ENCODE measurements at places on chromosomes 2 and 18.

DNA sequence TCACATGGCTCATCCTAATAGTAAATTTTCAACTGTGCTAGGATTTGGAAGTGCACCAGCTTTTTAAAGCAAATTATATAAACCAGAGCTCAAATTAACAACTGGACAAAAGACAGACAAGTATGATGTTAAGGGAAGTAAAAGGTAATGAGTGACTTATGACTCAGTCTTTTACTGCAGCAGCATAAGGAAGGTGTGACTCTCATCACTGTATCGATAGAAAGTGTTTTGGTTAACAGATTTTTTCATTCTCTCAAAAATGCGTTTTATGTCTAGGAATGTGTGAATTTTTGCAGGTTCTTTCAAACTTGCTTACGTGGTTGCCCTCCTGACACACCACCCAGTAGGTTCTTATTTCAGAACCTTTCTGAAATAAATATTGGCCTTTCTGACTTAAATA is 244.2 kb upstream of the BOD1L2 start:
- no peak for DNase-seq

GRCh38 chr2:219681694-219682300 is 54.4 kb downstream of the SLC4A3 start:
- DNase-seq: no peak

- DNase-seq: no peak
Measured at GRCh38 chr18:55541571-55541970, 46.4 kb downstream of the TCF4 start.

DNA sequence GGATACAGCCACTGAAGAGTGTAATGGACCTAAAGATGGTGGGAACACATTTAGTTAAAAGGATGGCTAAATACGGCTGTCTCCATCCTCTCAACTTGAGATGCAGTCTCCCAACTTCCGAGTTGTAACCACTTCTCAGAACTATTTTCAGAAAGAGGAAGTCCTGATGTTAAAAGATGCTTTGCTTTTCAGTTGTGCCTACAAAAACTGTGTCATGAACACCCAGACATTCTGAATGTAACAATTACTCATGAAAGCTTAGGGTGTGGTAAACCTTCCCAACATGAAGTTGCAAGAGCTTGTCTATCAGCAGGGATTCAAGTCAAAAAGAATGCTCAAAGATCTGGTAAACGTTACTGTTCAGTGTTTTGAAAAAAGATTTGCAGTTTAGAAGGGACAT is 147.9 kb downstream of the DOCK10 start:
- no peak for DNase-seq

DNA sequence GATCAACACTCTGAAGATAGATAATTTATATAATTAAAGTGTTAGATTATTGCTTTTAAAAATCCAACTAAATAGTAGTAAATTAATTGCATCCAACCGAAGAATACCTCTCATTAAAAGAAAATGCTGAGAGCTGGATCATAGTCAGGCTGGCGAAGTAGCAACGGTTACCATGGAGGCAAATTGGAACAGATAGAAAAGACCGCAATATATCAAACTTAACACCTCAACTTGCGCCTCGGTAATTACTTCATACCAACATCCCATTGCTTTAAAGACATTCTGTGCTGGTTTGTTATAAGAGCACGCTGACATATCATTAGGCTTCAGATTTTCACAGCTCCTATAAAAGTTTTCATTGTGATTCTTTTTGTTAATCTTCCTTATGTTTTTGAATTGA is 183.8 kb upstream of the ZC3H15 start:
- DNase-seq: no peak

DNA sequence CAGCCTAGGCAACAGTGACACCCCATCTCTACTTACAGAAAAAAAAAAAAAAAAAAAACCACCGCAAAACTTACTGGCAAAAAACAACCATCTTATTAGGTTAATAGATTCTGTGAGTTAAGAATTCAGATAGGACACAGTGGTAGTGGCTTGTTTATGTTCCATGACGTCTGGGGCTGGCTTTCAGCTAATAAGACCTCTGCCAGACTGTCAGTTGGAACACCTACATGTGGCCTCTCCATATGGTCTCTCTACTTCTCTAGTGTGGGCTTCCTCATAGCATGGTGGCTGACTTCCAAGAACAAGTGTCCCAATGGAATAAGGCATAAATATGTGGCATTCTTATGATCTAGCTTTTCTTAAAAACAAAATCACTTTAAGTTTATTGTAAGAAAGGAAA is 94.0 kb upstream of the OTX1 start:
- DNase-seq: no peak

- no peak for DNase-seq
Measured at GRCh38 chr2:128362889-128363228, 44.2 kb upstream of the HS6ST1 start.

GRCh38 chr18:31149351-31149750 is 13.3 kb downstream of the DSC1 start:
- DNase-seq: no peak

DNA sequence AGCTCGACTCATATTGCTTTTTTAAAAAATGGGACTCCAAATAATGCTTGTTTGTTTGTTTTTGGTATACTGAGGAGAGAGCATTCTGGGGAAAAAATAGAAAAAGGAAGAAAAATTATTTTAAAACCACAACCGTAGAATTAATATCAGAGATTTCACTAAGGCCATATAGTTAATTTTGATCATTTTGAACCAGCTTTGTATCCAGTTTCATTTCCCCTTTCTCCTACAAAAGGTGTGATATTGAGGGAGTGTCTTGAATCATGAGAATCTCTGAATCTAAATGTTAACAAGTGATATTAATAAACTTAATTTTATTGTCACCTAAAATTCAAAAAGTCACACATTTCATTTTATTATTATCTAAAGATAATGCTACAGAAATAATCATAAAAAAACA is 198.5 kb upstream of the GALNT5 start:
- DNase-seq: no peak

GRCh38 chr2:225993430-225993829 is 593.9 kb downstream of the NYAP2 start:
- DNase-seq: no peak

GRCh38 chr2:232282508-232283055 is 96.0 kb upstream of the ALPP start:
- no peak for DNase-seq

All from activated naive CD4-positive, alpha-beta T cell treated with anti-CD3 and anti-CD28 coated beads, Interleukin-2, amount 50 U/mL, for 16 hours (primary cell).